ENCODE measurements at places on chromosomes 6 and 20. TPM values are rescaled to one million over a fixed set of nuclear protein-coding genes. Genes with fewer than 3 reads are reported as not detected.

The OSER1 gene
- total RNA-seq = 40.1 TPM

The AKAP7 gene
- total RNA-seq = 4.4 TPM

The PPP1R18 gene
- 44.5 TPM for total RNA-seq

The SIM1 gene
- total RNA-seq = 2.9 TPM

The PTGIS gene
- total RNA-seq = 19.0 TPM

The GCNT2 gene
- total RNA-seq = not detected

The TSPO2 gene
- not detected for total RNA-seq

The ZNF165 gene
- 0.37 TPM for total RNA-seq

The ZNF831 gene
- not detected for total RNA-seq

The EDN1 gene
- total RNA-seq = under 0.01 TPM

The TMEM181 gene
- total RNA-seq = 29.0 TPM

The TMEM244 gene
- total RNA-seq = 0.78 TPM

The TOMM6 gene
- 77.2 TPM for total RNA-seq

The BPIFB2 gene
- not detected for total RNA-seq

The CYP21A2 gene
- not detected for total RNA-seq

The GJA10 gene
- total RNA-seq = not detected

The TTPAL gene
- total RNA-seq = 28.3 TPM

The SIRPB2 gene
- not detected for total RNA-seq

The SMOC2 gene
- 0.37 TPM for total RNA-seq

The CST3 gene
- total RNA-seq = 192 TPM

The OR2J2 gene
- total RNA-seq = not detected
